ENCODE measurements at places on chromosomes 4 and X.

- no peak for DNase-seq
These were observed 935.7 kb downstream of the RAPGEF2 start for GRCh38 chr4:160038615-160039014.

DNA sequence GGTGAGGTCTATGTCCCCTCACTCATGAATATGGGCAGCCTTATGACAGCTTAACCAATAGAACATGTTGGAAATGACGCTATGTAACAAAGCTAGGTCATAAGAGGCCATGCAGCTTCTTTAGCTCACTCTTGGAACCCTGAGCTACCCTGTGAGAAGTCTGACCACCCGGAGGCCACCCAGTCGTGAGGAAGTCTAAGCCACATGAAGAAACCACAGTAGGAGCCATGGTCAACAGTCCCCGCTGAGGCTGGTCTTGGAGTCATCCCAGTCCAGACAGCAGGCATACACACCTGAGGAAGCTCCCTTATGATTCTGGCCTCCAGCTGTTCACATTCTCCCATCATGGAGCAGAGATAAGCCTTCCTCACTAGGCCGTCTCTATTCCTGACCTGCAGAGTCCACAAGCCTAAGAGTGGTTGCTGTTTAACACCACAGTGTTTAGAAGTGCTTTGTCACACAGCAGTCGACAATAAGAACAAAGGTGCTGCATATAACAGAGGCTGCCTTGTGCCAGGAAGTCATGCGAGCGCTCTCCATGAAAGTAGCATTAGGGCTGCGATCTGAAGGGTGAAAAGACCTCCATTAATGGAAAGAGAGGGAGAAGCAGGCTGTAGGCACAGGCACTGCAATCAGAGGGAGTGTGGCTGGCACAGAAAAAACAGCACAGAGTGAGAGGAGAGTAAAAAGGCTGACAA, 38.2 kb downstream of the TSPAN5 start:
- DNase-seq = no peak

DNA sequence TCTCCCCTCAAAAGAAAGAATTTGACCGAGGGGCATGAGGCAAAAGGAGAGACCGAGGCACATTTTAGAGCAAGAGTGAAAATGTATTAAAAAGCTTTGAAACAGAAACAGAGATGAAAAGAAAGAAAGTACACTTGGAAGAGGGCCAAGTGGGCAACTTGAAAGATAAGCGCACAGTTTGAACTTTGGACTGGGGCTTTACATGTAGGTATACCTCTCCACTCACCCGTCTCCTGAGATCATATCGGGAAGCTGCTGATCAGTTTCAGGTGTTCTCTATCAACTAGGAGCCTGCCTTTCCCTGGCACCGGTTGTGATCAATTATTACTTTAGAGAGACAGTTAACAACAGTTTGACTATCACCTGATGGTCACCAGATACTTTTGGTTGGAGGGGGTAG, 2666.5 kb downstream of the ARAP2 start:
- no peak for DNase-seq

GRCh38 chr4:14787894-14788293, 214.4 kb upstream of the CPEB2 start:
- DNase-seq = no peak

- DNase-seq = no peak
These were observed 781.0 kb upstream of the HTR2C start for GRCh38 chrX:113802837-113803236.

Measured in NCI-H2081 treated with DMSO at 0.1 percent for 48 hours (cell line).